CD4-positive, alpha-beta T cell treated with Interleukin-4 for 1 hour (primary cell): ENCODE measurements at places on chromosomes 3 and 15.
A peak's percentile ranks its signal among the peaks of the same experiment; 100 is the strongest.

DNA sequence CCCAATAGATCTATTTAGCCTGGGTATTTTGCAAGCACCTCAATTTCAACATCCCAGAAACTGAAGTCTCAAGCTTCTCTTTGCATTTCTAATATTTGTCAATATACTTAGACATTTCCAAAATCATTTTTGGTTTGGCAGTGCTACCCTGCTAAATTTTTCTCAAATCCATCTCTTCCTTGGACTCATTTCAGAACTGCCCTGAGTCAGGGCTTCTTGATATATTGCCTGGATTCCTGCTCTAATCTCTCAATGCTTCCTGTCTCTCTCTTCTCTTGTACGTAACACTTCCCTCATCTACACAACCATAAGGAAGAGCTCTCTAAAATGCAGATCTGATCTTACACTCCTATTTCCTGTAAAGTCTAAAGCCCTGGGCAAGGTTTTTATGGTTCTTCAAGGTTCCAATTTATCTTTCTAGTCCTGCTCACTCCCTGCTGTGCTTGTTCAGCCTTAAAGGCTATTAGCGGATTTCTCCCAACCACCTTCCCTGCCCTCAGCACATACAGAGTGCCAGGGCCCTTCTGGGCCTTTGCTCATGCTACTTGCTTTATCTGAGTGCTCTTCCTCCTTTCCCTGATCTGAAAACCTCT lies 53.0 kb upstream of the MME start:
- DNase-seq: no peak

DNA sequence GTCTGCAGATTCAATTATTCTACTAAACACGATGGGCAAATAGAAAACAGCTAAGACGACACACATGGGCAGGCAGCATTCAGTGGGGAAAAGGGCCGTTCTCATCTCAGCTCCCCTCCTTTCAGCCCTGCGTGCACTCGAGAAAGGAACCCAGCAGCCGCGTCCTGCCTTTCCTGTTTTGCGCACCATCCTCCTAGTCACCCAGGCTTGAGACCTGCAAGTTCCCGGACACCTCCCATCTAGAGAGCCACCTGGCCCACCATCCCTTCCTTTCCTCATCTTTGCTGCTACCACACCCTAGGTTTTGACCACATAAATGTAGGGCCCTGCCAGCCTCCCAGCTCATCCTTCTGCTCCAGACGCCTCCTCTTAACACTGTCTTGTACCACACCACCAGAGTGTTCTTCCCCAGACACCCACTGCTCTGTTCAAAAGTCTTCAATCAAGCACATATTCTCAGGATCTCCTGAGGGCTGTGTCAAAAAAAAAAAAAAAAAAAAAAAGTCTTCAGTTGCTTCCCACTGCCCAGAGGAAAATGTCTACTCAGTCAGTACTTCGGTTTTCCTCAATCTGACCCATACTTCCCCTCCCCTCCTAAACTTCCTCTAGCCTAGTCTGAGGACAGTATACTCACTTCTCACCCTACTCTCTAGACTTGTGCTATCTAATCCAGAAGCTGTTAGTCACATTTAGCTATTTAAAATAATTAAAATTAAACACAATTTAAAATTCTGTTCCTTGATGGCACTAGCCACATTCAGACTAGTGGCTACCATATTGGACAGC lies 182.0 kb downstream of the STT3B start:
- no peak for DNase-seq

GRCh38 chr15:41102854-41103253 lies 13.2 kb downstream of the INO80 start:
- no peak for DNase-seq

- DNase-seq: no peak
Observed at GRCh38 chr3:67031986-67032385, 33.9 kb downstream of the KBTBD8 start.

GRCh38 chr3:195932418-195933043 lies 24.2 kb upstream of the TNK2 start:
- no peak for DNase-seq

DNA sequence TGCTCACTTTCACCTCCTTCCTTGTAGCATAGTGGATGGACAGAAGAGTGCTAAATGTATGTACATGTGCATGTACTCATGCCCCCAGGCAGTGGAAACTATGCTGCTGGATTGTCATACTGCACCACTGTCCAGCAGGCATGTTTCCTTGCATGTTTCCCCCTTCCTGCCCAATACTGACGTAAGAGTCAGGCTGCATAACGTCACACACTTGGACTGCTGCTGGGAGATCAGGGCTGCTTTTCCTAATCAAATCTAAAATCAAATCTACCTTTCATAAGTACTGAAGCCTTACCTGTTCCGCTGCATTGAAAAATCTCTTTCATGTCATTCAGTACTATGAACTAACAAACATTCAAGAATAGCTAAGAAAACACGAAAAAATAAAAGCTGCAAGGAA lies 67.9 kb upstream of the ROBO1 start:
- no peak for DNase-seq

GRCh38 chr15:67150023-67150860 lies 84.8 kb downstream of the SMAD3 start:
- peak; percentile 29 for DNase-seq

- peak; percentile 86 for DNase-seq
Observed at GRCh38 chr3:49839193-49839809, 17.1 kb downstream of the TRAIP start.

DNA sequence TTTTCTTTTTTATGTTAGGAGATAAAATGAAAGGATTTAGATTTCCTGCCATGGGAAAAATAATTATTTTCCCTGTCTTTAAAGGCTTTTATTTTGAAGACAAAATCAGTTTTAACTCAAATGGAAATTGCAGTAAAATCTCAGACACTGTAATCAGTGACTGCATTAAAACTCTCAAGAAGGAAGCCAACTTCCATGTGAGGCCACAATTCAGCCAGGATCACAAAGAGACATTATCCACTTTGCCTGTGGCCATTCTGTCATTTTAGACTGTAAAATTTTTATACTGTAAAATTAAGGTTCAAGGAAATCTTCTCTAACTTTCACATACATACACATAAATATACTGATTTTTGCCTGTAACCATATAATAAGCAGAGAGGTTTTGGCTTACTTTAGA lies 304.0 kb downstream of the TIGIT start:
- DNase-seq: no peak

DNA sequence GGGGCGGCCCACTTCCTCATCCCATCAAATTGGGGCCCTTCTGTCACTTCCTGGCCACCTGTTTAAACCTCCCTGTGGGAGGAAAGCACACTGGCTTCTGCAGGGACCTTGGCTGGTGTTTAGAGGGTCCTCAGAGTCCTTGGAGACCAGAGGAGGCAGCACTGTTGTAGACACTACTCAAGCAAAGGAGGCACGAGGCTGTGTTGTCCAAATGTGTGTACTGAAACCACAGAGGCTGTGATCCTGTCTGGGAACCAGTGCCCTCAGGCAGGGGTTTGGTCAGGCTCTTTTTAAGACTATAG lies 12.4 kb upstream of the SEC13 start:
- DNase-seq: no peak

DNA sequence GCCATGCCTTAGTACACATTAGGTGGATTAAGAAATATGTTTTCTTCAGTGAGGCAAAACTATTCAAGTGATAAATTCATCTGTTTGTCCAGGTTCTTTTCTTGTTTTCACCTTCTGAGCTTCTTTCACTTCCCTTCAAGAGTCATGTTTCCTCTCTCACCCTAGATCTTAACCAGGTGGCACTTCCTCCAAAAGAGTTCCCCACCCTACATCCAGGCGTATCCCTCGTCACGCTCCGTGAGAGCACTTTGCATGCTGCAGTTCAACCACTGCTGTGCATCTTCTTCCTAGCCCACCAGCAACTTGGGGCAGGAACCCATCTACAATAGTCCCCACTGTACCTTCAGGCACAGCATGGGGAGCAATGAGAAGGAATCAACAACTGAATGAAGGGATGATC lies 28.9 kb downstream of the OSBPL10 start:
- peak; percentile 69 for DNase-seq

DNA sequence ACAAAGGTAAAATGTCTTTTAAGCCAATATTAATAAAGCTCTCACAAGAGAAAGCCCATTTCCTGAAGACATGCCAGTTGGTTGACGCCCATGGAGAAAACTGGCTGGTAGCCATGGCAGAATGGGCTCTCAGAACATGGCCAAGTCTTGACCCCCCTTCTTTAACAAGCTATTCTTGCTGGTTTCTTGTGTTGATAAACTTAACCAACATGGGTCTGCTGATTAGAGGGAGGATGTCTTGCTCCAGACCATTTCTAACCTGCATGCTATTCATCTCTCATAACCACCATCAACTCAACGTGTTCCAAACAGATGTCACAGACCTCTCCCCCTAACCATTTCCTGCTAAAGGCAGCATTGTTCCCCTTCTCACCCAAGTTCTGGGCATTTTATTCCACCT lies 25.7 kb downstream of the NTRK3 start:
- no peak for DNase-seq

GRCh38 chr3:62368705-62369475 lies 4.5 kb downstream of the FEZF2 start:
- no peak for DNase-seq

DNA sequence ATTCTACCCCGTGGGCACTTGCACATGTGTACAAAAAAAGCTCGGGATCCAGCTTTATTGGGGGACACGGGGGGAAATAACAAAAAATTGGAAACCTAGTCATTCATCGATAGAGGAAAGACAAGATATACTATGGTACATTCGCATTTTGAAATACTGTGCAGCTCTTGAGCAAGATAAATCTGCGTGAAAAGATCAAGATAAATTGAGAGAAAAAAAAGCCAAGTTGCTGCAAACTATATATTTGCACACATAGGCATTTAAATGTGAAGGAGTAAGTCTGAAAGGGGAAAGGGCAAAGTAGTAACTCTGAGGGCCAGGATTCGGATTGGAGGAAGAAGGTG lies 620 bp upstream of the UBR1 start:
- no peak for DNase-seq

- no peak for DNase-seq
Observed at GRCh38 chr3:10845001-10845761, 29.2 kb downstream of the SLC6A11 start.

DNA sequence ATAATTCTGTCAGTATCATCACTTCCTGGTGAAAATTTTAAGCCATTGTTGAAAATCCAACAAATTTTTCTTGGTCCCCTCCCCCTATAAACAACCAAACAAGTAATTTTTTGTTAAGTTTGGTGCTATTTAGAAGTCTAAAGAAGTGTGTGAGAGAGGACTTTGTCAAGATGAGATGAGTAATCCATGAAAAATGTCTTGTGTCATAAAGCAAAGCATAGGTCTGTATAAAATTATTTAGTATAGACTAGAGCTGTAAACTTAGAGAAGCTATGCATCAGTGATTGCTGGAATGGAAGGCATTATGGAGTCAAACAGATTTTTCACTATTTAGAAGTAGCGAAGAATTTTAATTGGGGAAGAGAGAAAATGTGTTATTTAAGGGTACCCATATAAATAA lies 31.4 kb downstream of the MAPK6 start:
- DNase-seq: no peak

- DNase-seq: no peak
Observed at GRCh38 chr3:23275814-23276213, 72.7 kb downstream of the UBE2E2 start.

DNA sequence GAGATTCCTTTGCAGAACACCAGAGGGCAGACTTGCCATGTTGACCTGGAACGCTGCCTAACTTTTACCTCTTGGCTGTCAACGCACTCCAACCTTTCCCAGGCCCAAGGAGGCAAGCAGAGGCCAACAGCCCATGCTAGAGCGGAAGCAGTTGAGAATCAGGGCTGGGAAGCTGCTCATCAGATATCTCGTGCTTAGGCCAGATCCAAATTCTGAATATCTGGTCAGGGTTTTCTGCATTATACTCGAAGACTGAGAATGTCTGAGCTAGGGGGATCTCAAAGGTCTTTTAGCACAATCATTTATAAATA lies 2.5 kb downstream of the XIRP1 start:
- peak; percentile 75 for DNase-seq

DNA sequence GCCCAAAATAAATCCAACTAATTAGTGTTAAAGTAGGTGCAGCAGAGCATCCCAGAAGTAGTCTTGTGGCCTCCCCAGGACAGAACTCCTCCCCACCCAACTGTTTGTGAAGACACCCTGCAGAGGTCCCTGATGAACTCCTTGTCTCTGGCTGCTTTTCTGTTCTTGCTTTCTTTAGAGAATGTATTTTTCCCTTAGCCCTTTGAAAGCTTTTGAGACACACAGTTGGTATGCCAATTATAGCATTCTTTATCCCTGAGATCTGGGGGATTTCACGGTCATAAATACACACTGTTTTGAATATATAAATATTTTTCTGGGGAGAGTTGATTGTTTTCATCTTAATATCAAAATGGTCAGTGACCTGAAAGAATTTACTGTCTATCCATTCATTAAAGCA lies 9.8 kb downstream of the TFG start:
- no peak for DNase-seq

DNA sequence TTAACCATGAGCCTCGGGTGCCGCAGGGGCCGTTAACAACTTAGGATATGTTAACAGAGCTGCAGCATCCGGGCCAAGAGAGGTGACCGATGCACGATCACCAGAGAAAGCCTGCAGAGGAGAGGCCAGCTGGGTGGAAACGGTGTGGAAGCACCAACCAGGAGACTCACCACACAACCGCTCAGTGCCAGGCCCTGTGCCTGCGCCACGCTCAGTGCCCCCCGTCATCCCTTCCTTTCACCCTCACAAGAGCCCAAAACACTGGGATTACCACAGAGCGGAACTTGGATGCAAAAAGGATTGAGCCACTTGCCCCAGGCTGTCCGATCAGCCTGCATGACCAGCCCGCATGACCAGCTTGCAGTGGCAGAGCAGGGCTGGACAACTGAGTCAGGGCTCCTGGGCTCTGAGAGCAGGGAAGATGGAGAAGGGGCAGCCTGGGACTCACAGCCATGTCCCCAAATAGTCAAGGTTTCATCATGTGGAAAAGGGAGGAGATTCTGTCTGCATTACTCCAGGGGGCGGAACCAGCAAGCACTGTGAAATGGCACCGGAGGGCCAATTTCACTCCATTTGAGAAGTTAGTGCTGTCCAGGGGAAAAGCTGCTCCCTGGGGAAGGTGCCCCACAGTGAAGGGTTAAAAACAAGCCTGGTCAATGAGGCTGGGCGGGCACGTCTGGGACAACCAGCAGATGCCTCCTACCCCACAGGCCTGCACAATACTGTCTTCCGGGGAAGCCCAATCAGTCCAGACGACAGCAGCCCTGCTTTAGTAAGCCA lies 156.8 kb downstream of the ATP10A start:
- no peak for DNase-seq

- DNase-seq: no peak
Observed at GRCh38 chr3:5250467-5251195, 63.1 kb downstream of the EDEM1 start.

GRCh38 chr3:71341721-71342120 lies 241.8 kb downstream of the FOXP1 start:
- no peak for DNase-seq

GRCh38 chr15:81752974-81753373 lies 292.8 kb downstream of the MEX3B start:
- no peak for DNase-seq

- DNase-seq: no peak
Observed at GRCh38 chr3:171236265-171237008, 209.9 kb upstream of the SLC2A2 start.

GRCh38 chr15:92724144-92724543 lies 68.6 kb upstream of the FAM174B start:
- DNase-seq: no peak

- DNase-seq: no peak
Observed at GRCh38 chr3:131323014-131323413, 58.6 kb upstream of the NUDT16 start.
